ENCODE measurements at places on chromosomes 7 and 10. TPM values are rescaled to one million over a fixed set of nuclear protein-coding genes. Genes with fewer than 3 reads are reported as not detected.
A peak's percentile ranks its signal among the peaks of the same experiment; 100 is the strongest.

Gene TMEM229A
- not detected for total RNA-seq

Gene NEUROD6
- not detected for total RNA-seq

DNA sequence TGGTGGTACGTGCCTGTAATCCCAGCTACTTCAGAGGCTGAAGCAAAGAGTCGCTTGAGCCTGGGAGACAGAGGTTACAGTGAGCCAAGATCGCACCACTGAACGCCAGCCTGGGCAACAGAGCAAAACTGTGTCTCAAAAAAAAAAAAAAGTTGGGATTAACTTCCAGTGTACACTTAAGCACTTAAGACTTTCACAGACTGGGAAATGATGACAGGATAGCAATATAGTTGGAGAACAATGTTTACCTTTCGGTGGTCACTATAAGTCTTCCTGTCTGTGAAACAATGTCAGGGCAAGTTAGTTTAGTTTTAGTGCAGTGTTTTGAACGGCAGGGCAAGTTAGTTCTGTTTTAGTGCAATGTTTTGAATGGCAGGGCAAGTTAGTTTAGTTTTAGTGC lies 130.2 kb downstream of the TPST1 start:
- H3K27me3 ChIP-seq: no peaks in the 10 kb centered on the region
- DNase-seq: no peak
- H3K4me3 ChIP-seq: no peak overlapping the region
- H3K4me1 ChIP-seq: peaks cover 9% of the 10 kb centered on the region
- H3K27ac ChIP-seq: no peak overlapping the region

DNA sequence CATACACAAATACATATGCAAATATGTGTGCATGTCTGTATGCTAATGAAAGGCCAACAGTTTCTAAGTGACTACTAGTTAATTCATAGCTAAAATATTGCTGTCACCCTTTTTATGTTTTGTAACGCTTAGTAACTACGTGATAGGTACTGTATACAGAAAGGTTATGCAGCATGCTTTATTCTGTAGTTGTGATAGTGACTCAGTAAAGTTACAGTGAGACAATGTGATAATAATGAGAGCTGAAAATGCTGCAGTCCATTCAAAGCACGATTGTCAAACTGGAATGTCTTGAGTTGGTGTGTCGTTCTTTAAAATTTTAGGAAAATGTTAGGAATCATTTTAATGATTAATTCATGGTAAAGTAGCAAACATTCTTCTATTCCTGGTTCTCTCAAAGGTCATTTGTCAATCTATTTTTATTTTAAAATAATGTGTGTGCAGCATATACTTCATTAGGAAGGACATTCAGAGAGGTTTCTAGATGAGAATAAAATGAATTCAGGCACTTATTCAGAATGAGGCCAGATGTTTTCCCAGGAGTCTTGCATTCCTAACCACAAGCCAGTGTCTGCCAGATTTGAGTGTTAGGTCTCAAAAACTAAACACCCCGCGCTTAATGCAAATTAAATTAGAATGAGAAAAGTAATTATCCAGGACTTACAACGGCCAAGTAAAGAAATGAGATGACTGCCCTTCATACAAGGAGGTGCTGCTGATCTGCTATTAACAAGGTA lies 408.8 kb upstream of the FZD8 start:
- no peak overlapping the region for H3K4me3 ChIP-seq
- no peaks in the 10 kb centered on the region for H3K27me3 ChIP-seq
- no peaks in the 10 kb centered on the region for H3K36me3 ChIP-seq
- H3K27ac ChIP-seq: no peak overlapping the region

- no peak for DNase-seq
- no peak overlapping the region for H3K27ac ChIP-seq
- peaks cover 20% of the 10 kb centered on the region for H3K4me1 ChIP-seq
Measured at GRCh38 chr10:70300461-70300860, 16.7 kb upstream of the NPFFR1 start.

DNA sequence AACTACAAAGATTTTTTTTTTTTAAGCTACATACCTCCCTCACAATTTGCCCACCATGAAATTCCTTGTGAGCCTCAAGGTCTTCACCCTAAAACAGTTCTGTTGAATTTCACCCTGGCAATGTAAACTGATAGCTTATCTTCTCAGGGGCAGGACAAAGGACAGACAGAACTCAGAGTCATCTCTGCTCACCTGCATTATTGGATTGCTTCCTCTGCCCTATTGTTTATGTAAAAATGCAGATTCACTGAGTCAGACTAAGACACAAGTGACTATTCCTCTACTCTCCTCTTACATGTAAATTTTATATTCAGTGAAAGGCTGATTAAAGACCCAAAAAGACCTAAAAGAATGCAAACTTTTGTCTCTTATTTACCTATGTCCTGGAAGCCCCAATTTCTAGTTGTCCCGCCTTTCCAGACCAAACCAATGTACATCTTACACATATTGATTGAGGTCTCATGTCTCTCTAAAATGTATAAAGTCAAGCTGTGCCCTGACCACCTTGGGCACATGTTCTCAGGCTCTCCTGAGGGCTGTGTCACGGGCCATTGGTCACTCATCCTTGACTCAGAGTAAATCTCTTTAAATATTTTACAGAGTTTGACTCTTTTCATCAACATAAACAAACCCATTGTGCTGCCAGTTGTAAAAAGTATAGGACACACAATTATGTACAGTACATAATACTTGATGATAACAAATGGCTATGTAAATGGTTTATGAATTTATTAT lies 440.2 kb downstream of the HTR7 start:
- H3K36me3 ChIP-seq: no peaks in the 10 kb centered on the region
- no peaks in the 10 kb centered on the region for H3K4me1 ChIP-seq
- H3K27ac ChIP-seq: no peak overlapping the region
- DNase-seq: no peak

- H3K4me1 ChIP-seq: peaks cover 13% of the 10 kb centered on the region
- no peaks in the 10 kb centered on the region for H3K36me3 ChIP-seq
- no peaks in the 10 kb centered on the region for H3K27me3 ChIP-seq
- peak; percentile 80 for DNase-seq
- H3K4me3 ChIP-seq: no peak overlapping the region
- no peak overlapping the region for H3K27ac ChIP-seq
Measured at GRCh38 chr7:39746103-39746819, 122.9 kb downstream of the RALA start.

Gene CPA2
- 17.1 TPM for total RNA-seq

Gene FAM25C
- not detected for total RNA-seq

DNA sequence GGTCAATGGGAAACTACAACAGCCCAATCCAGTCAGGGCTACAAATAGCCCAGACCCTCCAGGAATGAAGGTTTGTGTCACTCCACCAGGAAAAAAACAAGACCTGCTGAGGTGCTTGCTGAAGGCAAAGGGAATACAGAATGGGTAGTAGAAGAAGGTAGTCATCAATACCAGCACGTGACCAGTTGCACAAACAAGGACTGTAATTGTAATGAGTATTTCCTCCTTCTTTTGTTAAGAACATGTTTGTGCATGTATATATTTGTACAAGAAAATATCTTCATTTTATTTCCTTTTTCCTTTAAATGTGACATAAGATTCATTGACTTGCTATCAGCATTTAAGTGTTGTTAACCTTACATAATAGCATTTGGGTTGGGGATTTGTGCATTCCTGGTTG lies 229.3 kb downstream of the IMMP2L start:
- H3K27me3 ChIP-seq: no peaks in the 10 kb centered on the region
- DNase-seq: no peak
- no peaks in the 10 kb centered on the region for H3K4me1 ChIP-seq
- no peak overlapping the region for H3K4me3 ChIP-seq
- H3K27ac ChIP-seq: no peak overlapping the region
- no peaks in the 10 kb centered on the region for H3K36me3 ChIP-seq

DNA sequence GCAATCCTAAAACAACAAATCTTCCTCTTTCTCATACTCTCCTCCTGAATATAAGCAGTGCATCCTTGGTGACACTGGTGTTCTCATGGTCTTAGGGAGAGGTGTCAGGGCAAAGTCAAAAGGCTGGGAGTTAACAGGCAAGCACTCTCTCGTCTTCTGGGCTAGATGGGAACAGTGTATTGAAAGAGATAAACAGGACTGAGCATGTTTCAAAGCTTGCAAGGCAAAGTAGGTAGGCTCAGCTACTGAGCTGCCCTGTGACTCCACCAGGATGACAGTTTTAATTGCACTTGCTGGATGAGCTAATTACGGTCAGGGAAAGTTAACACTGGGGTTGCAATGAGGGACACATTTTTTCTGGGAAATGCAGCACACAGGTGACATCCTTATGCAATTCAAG lies 554.9 kb upstream of the NRP1 start:
- H3K4me1 ChIP-seq: no peaks in the 10 kb centered on the region
- H3K27ac ChIP-seq: no peak overlapping the region
- H3K4me3 ChIP-seq: no peak overlapping the region
- H3K27me3 ChIP-seq: no peaks in the 10 kb centered on the region
- no peaks in the 10 kb centered on the region for H3K36me3 ChIP-seq

Gene RGS10
- total RNA-seq: 12.3 TPM

DNA sequence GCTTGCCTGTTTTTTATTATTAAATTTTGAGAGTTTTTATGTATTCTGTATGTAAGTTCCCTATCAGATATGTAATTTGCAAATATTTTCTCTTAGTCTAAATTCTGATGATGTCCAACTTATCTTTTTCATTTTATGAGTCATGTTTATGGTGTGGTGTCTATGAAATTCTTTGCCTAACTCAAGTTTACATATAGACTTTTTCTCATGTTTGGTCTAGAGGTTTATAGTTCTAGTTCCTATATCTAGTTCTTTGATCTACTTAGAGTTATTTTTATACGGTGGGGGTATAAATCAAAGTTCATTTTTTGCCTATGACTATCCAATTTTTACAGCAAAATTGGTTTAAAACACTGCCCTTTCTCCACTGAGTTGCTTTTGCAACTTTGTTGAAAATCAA lies 26.3 kb upstream of the CCDC7 start:
- H3K4me3 ChIP-seq: no peak overlapping the region
- H3K4me1 ChIP-seq: peaks cover 12% of the 10 kb centered on the region
- H3K27ac ChIP-seq: no peak overlapping the region
- H3K36me3 ChIP-seq: no peaks in the 10 kb centered on the region
- no peak for DNase-seq
- H3K27me3 ChIP-seq: no peaks in the 10 kb centered on the region

Gene NDUFB2
- total RNA-seq: 25.2 TPM

GRCh38 chr10:88232029-88232895 lies 350.9 kb downstream of the RNLS start:
- no peaks in the 10 kb centered on the region for H3K36me3 ChIP-seq
- no peaks in the 10 kb centered on the region for H3K27me3 ChIP-seq
- H3K4me3 ChIP-seq: no peak overlapping the region
- peaks cover 34% of the 10 kb centered on the region for H3K4me1 ChIP-seq
- no peak overlapping the region for H3K27ac ChIP-seq
- DNase-seq: peak; percentile 75

GRCh38 chr10:89867964-89868363 lies 166.6 kb downstream of the KIF20B start:
- no peaks in the 10 kb centered on the region for H3K27me3 ChIP-seq
- no peaks in the 10 kb centered on the region for H3K4me1 ChIP-seq
- no peak overlapping the region for H3K27ac ChIP-seq

Gene PCDH15
- total RNA-seq: not detected

GRCh38 chr10:126066456-126066855 lies 170.1 kb downstream of the FANK1 start:
- H3K27ac ChIP-seq: no peak overlapping the region
- H3K27me3 ChIP-seq: peaks cover 8% of the 10 kb centered on the region
- no peak overlapping the region for H3K4me3 ChIP-seq
- DNase-seq: no peak

Gene TMEM213
- not detected for total RNA-seq

DNA sequence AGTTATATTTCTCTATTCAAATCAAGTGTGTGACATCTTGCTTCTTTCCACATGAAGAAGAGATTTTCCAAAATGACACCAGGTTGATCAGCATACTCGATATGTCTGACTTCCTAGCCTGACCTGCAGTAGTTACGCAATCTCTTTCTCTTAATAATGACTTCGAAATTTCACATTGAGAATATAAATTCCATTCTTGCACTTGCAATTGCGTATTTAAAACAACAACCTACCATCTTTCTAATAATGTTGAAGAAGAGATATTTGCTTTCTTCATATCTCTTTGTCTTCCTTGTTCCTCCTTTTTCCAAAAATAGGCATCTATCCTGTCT lies 276.3 kb downstream of the CSTF2T start:
- no peaks in the 10 kb centered on the region for H3K36me3 ChIP-seq
- H3K27ac ChIP-seq: no peak overlapping the region
- H3K4me1 ChIP-seq: peaks cover 13% of the 10 kb centered on the region
- no peak for DNase-seq

GRCh38 chr7:37186753-37187152 lies 261.9 kb downstream of the ELMO1 start:
- H3K4me3 ChIP-seq: no peak overlapping the region
- H3K36me3 ChIP-seq: no peaks in the 10 kb centered on the region
- no peak for DNase-seq
- no peaks in the 10 kb centered on the region for H3K27me3 ChIP-seq
- H3K4me1 ChIP-seq: peaks cover 14% of the 10 kb centered on the region
- H3K27ac ChIP-seq: no peak overlapping the region

DNA sequence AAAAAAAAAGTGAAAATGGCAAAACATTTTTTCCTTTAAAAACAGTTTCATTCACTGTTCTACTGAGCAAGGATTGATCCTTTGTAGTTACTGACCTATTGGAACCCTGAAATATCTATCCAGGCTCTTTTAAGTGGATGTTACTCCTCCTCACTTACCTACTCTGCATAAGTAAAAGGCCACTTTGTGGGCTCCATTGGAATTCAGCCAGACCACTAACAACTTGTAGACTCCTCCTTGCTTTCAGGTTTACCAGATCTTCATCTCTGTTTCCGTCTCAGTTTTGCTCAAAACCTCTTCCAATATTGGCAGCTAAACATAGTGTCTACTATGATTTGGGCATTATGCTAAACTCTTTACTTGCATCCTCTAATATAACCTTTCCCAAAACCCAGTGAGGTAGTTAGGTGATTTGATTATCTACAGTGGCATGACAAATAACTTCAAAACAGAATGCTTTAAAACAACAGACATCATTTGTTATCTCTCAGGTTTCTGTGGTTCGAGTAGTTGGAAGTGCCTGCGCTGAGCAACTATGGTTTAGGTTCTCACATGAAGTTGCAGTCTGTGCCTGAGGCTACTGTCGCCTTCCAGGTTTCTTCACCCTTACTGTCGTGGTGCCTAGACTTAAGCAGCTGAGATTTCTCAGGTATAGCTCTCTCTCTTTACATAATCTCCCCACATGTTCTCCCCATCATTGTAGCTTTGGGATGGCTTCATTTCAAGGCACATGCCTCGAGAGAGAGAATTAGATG lies 698.2 kb downstream of the REEP3 start:
- H3K4me1 ChIP-seq: no peaks in the 10 kb centered on the region
- no peak overlapping the region for H3K4me3 ChIP-seq
- DNase-seq: no peak
- no peaks in the 10 kb centered on the region for H3K27me3 ChIP-seq
- no peak overlapping the region for H3K27ac ChIP-seq
- no peaks in the 10 kb centered on the region for H3K36me3 ChIP-seq

- no peak overlapping the region for H3K4me3 ChIP-seq
- no peak overlapping the region for H3K27ac ChIP-seq
- peaks cover 4% of the 10 kb centered on the region for H3K27me3 ChIP-seq
- H3K36me3 ChIP-seq: no peaks in the 10 kb centered on the region
- no peaks in the 10 kb centered on the region for H3K4me1 ChIP-seq
Measured at GRCh38 chr7:26691886-26692285, 172.5 kb downstream of the SKAP2 start.

Data from stomach (tissue), 19 donors.